ENCODE measurements at places on chromosomes 4 and X. TPM values are rescaled to one million over a fixed set of nuclear protein-coding genes. Genes with fewer than 3 reads are reported as not detected.

The AMOT gene
- total RNA-seq: 10.9 TPM

The TMSB15C gene
- 2.9 TPM for total RNA-seq

The MAGEB16 gene
- not detected for total RNA-seq

The CD38 gene
- not detected for total RNA-seq

The EFHC2 gene
- 0.81 TPM for total RNA-seq

The CSTF2 gene
- total RNA-seq: 19.8 TPM

The ATOH1 gene
- not detected for total RNA-seq

The ZFP92 gene
- 0.06 TPM for total RNA-seq

The OTC gene
- total RNA-seq: not detected

The DMD gene
- 1.3 TPM for total RNA-seq

DNA sequence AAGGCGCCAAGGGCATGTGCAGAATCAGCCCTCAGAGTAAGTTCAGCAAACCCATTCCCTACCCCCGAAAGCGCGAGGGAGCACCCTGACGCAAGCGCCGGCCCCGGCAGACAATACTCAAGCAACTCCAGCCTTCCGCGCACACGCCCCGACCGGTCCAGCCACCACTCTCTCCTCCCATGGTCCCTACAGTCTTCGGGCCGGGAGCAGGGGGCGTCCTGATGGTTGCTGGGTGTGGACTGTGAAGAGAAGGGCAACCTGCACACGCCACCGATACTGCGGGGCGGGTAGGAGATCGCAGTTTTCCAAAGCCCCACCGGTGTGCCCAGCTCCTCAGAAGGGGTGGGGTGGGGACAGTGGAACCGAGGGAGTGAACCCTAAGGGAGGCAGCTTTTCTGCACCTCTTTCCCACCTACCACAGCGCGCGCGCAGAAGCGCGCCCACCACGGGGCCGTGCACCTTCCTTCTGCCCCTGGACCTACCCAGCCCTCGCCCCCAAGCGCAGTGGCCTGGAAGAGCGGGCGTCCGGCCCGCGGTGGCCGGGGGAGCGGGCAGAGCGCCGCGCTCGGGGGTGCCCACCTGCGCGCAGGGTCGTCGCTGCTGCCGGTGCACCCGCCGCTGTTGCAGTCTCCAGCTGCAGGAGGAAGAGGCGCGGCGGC, 650.2 kb upstream of the DIPK2B start:
- no peak for DNase-seq

GRCh38 chr4:152690706-152691651, 11.2 kb upstream of the TMEM154 start:
- no peak for DNase-seq

- DNase-seq: no peak
Observed at GRCh38 chr4:150078041-150078578, at the start of gene DCLK2. TSS of gene DCLK2 (plus strand) at chr4:150078445. CDS start at chr4:150079028, 583 bp downstream.

- DNase-seq: no peak
Observed at GRCh38 chrX:119775517-119776238, 15.8 kb downstream of the RPL39 start.

DNA sequence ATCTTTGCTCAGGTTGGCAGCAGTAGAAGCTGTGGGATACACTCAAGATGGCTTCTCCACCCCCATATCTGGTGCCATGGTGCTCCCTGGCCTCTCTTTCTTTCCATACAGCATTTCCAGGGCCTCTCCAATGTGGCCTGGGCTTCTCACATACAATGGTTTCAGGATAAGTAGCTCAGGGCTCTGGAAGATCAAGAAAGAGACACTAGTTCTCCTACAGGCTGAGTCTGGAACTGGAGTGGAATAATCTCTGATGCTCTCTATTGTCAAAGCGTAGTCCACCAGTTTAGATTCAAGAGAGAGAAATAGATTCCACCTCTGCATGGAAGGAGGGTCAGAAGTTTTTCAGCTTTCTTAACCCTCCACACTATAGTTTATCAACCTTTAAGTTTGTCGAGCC, 138.2 kb upstream of the AADAT start:
- no peak for DNase-seq

DNA sequence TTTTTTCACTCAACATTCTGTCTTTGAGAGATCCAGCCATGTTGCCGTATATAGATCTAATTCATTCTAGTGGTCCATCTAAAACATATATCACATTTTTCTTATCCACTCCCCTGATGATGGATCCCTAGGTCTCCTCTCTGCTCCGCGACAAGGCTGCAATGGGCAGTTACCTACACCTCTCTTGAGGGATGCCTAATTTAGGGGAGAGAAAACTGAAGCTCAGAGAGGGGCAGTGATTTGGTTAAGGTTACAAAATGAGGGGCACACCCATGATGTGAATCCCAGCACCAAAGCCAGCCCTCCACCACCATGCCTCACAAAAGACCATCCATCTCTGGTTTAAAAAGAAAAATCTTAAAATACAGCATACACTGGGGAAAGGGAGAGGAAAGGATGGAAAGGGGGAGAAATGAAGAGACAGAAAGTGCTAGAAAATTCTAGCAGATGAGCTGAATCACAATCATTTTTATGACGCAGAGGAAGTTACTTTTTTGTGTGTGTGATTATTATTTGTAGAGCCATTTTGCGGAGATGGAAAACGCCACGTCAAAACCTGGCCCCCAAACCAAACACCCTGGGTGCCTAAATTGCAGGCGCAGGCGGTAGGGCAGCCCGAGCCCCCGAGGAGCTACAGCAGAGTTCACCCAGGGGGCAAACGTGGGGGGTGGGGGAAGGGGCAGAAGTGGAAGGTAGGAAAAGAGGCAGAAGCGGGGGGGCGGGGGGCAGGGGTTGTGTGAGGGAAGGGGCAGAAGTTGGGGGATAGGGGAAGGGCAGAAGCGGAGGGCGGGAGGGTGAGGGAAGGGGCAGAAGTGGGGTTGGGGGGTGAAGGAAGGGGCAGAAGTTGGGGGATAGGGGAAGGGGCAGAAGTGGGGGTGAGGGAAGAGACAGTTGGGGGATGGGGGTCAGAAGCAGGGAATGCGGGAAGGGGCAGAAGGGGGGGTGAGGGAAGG, 1.3 kb upstream of the TSPYL2 start:
- DNase-seq: no peak

DNA sequence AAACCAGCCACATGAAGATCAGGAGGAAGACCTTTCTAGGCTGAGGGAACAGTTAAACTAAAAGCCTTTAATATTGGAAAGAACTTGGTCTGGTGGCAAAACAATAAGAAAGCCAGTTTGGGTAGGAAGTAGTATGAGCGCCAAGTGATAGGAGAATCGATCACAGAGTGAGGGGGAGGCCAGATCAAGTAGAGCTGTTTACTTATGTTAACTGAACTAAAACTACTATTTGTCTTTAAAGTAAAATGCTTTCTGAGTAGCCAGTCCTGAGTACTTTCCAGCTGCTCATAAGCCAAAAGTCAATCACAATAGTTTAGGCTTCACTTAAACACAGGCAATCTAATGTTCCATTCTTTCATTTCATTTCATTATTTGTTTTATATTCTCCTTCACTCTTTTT, 62.8 kb upstream of the RPA4 start:
- no peak for DNase-seq

DNA sequence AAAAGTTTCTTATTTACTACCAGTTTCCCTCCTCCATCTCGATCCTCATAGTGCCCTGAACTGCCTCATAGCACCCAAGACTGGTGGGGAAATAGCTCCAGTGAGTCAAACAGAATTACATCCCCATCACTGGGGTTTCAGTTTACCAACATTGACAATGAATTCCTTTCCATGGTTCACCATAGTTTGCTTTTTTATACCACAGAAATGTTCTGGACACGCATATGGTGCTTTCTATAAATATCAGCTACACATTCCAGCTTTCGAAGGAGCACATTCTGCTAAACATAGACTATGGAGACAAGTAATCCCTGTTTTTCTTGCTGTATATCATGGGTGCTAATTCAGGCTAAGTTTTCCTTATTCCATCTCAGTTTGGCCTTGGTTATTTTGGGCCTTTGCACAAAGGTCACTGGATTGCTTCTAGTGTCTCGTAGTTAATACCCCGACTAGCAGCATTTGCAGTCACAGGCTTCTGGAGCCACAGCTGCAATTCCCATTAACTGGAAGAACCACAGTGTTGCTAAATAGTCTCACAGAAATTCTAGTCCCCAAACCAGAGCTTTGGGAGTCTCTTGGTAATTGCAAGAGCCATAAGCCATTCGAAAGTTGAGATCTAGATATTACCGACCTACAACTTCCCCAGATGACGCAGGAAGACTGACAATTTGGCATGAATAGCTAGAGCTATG, 53.4 kb upstream of the TRPC3 start:
- no peak for DNase-seq

- DNase-seq: no peak
Observed at GRCh38 chr4:57125996-57126395, 15.8 kb upstream of the IGFBP7 start.

- DNase-seq: no peak
Observed at GRCh38 chrX:45689971-45690370, 489.3 kb upstream of the DIPK2B start.
